ENCODE measurements at places on chromosomes 7 and 10.

GRCh38 chr7:24971333-24972165, 8.4 kb downstream of the OSBPL3 start:
- no peak for DNase-seq

GRCh38 chr7:12062062-12062461, 149.0 kb upstream of the TMEM106B start:
- no peak for DNase-seq

DNA sequence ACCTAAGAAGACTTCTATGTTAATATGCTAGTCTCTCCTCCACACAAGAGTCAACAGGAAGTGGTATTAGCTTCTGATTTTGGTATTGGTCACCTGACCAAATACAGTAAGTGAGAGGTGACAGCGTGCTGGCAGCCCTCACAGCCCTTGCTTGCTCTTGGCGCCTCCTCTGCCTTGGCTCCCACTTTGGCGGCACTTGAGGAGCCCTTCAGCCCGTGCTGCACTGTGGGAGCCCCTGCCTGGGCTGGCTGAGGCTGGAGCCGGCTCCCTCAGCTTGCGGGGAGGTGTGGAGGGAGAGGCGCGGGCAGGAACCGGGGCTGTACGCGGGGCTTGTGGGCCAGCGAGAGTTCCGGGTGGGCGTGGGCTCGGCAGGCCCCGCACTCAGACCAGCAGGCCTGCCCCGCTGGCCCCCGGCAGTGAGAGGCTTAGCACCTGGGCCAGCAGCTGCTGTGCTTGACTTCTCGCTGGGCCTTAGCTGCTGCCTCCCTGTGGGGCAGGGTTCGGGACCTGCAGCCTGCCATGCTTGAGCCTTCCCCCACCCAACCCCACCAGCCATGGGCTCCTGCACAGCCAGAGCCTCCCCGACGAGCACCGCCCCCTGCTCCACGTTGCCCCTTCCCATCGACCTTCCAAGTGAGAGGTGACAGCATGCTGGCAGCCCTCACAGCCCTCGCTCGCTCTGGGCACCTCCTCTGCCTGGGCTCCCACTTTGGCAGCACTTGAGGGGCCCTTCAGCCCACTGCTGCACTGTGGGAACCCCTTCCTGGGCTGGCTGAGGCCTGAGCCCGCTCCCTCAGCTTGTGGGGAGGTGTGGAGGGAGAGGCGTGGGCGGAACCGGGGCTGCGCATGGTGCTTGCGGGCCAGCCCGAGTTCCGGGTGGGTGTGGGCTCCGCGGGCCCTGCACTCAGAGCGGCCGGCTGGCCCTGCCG, 4.2 kb upstream of the ACSL5 start:
- DNase-seq = no peak

DNA sequence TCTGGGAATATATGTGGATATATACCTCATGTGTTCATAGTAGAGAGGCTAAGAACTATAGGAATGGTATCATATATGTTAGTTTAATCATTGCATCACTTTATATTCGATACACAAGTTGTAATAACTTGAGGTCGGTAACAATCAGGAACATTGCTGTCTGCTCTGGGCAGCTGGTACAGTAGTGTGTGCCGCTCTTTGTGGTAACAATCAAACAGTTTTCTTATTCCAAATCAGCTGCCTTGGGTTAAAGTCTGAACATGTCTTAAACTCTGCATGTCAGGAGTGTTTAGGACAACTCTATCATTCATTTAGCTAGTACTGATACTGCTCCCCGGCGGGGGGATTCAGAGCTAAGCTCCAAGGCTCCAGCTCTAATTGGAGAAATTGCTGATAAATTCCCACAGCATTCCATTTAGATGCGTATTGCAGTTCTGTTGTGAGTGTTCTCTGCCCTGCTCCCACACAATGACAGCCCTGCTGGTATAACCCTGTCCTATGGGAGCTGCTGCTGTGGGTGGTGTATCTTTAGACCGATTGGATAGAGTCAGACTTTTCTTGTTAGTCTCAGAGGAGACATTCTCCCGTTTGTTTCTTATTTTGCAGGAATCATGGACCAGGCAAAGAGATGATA, 707.5 kb upstream of the FZD8 start:
- no peak for DNase-seq

GRCh38 chr10:72542396-72542815, 83.5 kb downstream of the MICU1 start:
- no peak for DNase-seq

- DNase-seq = no peak
Measured at GRCh38 chr10:35208949-35209613, 82.4 kb downstream of the CREM start.

Measured in type B pancreatic cell (in vitro differentiated cells).